H4 (cell line): ENCODE measurements at places on chromosomes 1 and 21. TPM values are rescaled to one million over a fixed set of nuclear protein-coding genes. Genes with fewer than 3 reads are reported as not detected.

The HTR6 gene
- not detected in 2 replicates for total RNA-seq

The SELP gene
- 0.37 and 1.7 TPM in 2 replicates for total RNA-seq

The CTXND2 gene
- total RNA-seq: not detected in 2 replicates

The SLC2A5 gene
- total RNA-seq: 0.47 and 1.7 TPM in 2 replicates
